SK-N-SH (cell line): ENCODE measurements at places on chromosomes 12 and 14. TPM values are rescaled to one million over a fixed set of nuclear protein-coding genes. Genes with fewer than 3 reads are reported as not detected.

DNA sequence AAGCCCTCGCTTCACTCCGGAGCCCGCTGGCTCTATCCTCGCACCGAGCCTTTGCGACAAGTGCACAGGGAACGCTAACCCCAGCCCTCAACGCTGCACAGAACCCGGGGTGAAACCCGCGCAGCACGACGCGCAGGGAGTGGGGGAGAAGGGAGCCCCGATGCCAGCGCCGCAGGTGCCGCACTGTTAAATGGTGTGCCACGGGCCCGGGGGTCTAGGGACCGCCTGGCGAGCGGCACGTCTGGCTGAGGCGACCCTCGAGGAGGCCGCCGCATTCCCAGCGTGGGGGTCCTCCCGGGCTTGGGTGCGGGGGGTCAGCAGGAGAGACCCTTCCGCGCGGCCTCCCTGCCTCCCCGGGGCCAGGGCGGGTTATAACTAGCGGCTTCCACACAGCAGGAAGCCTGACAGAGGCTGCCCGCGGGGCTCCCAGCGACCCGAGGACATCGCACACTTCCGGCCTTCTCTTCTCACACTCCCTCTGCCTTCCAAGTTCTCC is 23.8 kb upstream of the LRTM2 start:
- DNase-seq = no peak

DNA sequence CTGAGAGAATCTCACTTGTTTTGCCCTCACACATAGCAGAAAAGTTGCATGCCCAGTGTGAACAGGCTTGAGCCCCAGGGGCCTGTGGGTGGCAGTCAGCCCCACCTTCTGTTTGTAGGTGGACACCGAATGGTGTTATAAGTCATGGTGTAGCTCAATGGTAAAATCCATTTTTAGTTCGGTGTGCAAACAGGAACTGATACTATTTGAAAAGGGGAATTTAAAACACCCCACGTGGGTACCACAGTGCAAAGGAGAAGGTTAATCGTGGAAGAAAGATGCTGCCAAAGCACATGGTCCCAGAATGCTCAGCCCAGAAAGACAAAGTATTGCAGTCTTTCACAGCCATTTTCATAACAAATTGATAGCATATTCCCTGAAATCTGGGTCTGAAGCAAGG is 71.8 kb upstream of the GZMB start:
- DNase-seq = no peak

GRCh38 chr12:51753980-51754675 is 94.4 kb downstream of the FIGNL2 start:
- no peak for DNase-seq

DNA sequence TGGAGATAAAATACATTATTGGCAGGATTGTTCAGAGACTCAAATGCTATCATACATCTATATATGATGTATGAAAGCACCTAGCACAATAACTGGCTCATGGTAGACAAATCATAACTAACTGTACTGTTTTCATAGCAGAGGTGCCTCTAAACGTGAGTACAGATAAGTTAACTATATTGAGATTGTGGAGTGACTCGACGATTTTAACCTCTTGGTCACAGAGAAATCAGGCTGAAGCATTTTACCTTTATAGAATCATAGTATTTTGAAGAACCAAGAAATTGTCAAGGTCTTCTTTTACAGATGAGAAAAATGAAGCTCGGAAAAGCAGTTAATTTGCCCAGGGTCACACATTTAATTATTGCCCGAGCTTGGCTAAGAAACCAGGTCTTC is 666 bp upstream of the DERA start:
- DNase-seq = no peak

DNA sequence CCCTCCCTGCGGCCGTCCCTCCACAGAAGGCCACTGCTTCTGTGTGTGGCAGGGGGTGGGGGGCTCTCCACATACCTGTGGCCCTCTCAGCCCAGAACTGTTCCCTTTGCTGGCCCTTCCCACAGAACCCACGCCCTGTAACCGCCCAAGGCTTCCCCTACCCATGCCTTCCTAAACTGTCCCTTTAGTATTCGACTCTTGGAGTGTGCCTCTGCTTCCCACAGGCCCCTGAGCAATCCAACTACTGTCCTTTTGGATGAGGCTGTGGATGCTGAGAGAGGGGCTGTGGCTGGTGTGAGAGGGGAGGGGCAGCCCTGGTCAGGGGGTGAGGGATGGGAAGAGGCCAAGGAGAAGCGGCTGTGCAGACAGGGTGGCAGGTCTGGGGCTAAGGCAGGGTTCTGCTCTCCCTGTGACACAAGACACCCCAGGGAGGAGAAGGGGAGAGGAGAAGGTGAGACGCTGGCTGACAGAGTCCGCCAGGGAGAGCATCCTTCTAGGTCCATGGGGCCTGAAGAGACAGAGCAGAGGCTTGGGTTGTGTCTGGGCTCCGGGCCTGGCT is 46.0 kb downstream of the DLK1 start:
- DNase-seq = no peak

DNA sequence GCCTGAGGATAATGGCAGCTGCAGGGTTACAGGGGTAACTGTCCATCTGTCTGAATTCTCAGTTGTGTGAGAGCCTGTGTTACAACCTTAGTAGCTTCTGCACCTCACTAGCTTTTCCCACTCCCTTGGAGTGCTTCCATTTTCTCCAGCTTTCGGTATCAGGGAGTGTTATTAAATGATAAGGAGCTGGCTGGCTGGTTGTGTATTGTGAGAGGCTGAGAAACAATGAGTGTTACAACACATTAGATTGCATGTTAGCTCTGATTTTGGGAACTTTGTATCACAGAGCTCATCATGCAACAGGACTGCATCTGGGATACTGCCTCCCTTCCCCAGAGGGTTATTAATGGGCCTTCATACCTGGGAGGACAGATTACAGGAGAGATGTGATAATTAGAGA is 723.7 kb downstream of the DIO2 start:
- no peak for DNase-seq

DNA sequence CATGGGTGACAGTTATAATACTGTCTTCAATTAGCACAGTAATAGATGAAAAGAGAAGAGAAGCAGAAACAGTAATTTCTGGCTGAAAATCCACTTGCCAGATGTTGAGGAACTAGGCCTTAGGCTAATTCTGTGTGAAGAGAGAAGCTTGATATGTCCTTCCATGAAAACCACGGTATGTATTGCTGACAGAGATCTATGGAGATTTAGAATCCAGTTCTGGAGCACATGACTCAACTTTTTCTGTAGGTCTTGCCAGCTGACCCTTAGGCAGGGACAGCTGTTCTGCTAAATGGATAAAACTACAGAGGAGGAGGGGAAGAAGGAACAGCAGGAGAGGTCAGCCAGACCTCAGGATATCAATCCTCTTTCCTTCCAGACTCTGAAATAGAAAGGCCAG is 211.5 kb downstream of the PRKD1 start:
- no peak for DNase-seq

DNA sequence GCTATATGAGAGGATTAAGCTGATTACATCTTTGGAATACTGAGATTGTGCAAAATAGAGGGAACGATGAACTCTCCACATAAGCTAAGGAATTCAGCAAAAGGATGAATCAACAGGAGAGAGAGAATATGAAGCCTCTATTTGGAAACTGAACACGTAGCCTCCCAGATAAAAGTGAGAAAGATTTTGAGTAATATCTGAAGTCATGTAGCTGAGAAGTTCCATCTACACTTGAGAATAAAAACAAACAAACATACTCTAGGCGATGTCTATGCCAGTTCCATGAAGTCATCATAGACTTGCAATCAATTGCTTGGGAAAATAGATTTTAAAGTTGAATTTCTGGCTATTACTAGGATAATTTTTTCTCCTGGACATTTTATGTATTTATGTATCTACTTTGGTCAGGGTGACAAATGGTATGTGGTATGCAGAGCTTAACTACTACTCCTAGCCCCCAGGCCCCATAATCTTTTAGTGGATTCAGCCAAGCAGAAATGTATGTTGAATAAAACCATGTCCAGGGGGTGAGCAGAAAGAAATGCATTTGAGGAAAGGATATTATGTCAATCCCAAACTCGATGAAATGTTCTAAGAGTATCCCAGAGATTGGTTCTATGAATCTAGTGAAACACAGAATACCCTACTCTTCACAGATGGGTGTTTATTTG is 627.4 kb downstream of the DIO2 start:
- DNase-seq = no peak

DNA sequence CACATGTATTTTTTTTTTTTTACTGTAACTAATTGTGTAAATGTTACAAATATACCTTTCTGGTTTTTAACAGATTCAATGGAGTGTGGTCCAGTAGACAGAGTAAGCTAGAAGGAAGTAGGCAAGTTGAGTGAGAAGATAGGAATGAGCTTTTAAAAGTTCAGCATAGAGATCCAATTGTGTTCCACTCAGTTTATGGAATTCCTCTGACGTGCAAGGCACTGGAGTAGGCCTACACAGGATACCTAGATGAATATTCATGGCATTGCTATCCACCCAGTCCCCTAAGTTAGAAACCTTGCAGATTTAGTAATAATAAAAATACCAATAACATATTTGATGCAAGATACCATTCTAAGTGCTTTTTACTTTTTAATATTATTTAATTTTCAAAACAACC is 225.6 kb upstream of the ARID2 start:
- no peak for DNase-seq

DNA sequence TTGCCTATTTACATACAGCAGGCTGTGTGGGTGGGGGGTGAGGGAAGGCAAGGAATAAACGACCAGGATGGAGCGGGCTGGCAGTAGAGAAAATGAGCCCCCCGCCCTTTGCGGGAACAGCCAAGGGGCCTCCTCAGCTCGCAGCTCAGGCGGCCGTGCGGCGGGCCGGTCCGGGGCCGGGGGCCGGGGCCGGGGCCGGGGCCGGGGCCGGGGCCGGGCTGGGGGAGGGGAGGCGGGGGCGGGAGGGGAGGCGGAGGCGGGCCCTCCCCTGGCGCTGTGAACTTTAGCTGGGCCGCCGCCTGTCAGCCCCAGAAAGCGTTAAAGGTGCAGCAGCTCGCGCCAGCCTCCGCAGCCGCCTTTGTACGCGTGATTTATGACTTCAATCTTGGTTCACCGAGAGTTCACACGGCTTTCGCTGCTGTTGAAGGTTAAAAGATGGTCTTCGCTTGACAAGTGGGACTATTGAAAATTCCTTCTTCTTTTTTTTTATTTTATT is 28.8 kb downstream of the HOXC4 start:
- DNase-seq = peak; percentile 65

GRCh38 chr12:52681526-52682380 is 1.5 kb upstream of the KRT1 start:
- no peak for DNase-seq

DNA sequence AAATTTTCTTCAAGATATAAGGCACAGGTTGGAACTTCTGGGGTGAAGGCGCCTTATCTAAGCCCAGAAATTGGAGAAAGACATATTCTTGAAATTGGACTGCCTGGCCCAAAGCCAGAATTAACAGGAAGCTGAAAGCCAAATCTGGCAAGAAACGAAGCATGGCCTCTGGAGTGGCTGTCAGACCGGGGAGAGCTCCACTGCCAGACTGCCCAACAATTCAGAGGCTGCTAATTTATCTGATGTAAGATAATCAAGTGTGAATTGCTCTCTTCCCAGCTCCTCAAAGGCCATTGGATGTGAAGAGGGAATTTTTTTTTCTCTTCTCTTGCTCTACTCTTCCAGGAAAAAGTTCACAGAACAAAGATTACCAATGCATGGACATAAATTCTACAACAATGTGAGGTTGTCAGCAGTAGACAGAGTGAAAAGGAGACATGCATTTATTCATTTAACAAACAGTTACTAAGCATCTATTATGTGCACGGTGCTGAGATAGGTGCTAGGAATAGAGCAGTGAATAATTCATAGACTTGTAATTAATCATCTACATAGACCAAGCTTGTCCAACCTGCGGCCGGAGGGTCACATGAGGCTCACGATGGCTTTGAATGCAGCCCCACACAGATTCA is at the start of gene GDF3:
GDF3 (minus strand) TSS at position 210 of the 632 bp plus-strand sequence; CDS start at position 163, 47 bp downstream.
- DNase-seq = no peak

- DNase-seq = no peak
Observed at GRCh38 chr14:38866461-38866860, 236.6 kb downstream of the SEC23A start.

- DNase-seq = peak; percentile 19
Observed at GRCh38 chr12:133130808-133131128, 341 bp downstream of the ZNF10 start.

DNA sequence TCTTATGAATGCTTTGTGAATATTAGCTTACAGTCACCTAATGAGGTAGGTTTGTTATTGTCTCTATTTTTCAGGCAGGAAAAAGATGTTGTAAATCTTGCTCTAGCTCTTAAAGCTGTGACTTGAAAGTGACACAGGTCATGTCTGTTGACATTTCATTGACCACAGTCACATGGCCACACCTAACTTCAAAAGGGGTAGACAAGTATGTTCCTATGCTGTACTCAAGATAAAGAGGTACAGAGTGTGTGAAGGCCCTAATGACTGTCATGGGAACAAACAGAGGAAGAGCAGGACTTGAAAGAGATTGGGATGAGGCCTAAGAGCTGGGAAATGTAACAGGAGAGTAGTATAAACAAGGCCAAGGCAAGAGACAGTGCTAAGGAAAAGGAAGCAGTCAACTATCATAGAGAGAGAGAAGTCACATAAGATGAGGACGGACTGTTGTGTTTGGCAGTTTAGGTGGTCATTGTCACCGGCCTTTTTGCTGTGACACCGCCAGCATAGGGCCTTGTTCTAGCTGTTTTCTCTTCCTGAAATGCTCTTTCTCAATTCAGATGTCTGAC is 181.0 kb downstream of the CFAP54 start:
- no peak for DNase-seq

DNA sequence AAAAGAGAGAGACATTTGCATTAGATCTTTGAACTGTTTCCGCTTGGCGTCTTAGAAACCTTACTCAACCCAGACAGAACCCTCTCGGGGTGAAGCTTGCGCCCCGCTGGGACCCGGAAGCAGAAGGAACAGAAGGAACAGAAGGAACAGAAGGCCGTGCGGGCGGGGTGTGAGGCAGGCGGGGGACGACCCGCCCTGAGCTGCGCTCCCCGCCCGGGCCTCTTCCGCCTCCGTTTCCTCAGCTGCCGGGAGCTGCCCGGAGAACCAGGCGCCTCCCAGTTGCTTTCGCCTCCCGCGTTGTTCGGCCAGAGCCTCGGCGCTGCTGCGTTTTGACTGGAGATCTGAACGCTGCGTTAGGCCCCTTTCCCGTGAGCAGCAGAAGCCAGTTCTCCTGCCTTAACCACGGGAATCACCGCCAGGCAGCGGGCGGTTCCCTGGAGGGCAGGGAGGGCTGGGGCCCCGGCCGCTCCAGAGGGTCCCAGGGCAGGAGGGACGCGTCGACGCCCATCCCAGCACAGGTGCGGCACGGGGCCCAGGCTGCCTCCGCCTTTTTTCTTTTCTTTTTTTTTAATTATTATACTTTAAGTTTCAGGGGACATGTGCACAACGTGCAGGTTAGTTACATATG is 19.3 kb upstream of the MMP17 start:
- DNase-seq = no peak

HCAR3 gene
- not detected in 2 replicates for polyA plus RNA-seq

FLRT2 gene
- polyA plus RNA-seq = 10.8 and 14.1 TPM in 2 replicates

NRIP2 gene
- not detected in 2 replicates for polyA plus RNA-seq

ZNF664 gene
- polyA plus RNA-seq = 34.9 and 51.0 TPM in 2 replicates

SYNE3 gene
- 1.8 and 2.0 TPM in 2 replicates for polyA plus RNA-seq

ETFBKMT gene
- 1.3 and 1.6 TPM in 2 replicates for polyA plus RNA-seq

RNASE7 gene
- polyA plus RNA-seq = not detected in 2 replicates

PIK3C2G gene
- 0.02 and 0.08 TPM in 2 replicates for polyA plus RNA-seq

DCAF11 gene
- polyA plus RNA-seq = 34.6 and 36.7 TPM in 2 replicates

A2M gene
- polyA plus RNA-seq = 0.02 TPM in 1 of 2 replicates, not detected in the other
